ENCODE measurements at places on chromosomes 12 and 14.
A peak's percentile ranks its signal among the peaks of the same experiment; 100 is the strongest.

DNA sequence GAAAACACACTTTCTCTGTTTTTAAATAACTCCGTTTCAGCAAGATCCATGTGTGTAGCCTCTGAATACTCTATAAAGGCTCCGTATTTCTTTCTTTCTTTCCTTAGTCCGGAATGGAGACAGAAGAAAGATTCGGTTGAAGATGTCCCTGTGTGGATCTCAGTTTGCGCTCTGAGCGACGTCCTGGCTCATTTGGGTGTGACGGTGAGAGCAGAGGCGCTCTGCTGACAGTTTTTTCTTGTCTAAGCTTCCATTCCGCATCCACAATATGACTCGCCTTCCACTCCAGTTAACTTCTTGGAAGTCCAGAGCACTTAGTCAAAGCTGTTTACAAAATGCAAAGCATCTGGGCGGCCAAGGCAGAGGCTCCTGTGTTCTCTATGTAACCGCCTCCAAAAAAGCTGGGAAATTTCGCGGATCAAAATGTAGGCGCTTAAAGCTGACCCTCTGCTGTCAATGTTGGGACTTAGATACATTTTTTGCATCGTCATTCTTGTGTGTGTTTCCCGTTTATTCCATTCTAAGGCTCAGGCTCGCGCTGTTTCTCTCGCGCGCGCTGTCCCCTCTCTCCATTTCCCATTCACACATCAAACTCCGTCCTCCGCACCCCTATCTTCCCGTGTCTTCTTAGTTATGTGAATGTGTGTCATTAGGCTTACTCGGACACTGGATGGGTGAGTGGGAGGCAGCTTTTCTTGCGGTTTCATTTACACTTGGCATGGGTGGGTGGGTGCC, 880 bp upstream of the FLRT2 start:
- DNase-seq = no peak

DNA sequence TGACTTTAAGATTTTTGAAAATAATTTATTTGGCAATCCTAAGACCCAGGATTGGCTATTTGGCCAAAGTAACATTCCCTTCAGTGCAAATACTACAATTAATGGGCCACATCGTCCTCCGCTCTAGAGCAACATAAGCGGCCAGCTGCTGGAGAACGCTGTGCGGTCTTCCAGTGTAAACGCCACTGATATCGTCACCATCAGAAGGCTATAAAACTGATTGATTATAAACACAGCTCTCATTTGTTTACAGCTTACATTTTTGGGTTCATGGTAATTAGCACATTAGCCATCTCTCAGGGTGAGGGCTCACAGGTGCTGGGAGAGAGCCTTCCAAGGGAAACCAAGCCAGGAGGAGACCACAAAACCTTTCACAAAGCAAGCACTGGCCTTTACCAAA, 130.1 kb upstream of the BMP4 start:
- DNase-seq = no peak

- DNase-seq = no peak
Measured at GRCh38 chr12:13133886-13134285, 30.4 kb upstream of the GSG1 start.

DNA sequence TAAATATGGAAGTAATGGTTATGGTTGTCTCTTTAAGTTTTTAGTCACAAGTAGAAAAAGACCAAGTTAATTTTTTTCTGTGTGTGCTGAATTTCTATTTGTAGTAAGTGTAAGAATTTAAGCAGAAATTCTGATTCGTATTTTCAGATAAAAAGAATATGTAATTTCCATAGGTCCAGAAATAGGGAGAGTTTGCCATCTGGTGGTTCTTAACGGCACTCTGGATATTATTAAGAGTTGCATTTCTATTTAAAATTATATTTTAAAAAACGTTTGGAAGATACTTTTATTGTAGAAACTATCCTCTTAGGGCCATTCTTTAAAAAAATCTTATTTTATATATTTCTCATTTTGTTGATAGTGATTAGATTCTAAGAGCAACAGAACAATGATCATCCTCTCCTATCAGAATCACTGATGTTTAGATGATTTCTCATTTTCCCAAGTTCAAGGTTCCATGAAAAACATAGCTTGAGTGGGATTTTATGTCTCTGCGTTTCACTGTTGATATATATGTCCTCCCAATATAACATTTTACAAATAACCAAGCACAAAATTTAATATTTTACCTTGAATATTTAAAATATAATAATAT, 88.3 kb downstream of the LRRK2 start:
- no peak for DNase-seq

DNA sequence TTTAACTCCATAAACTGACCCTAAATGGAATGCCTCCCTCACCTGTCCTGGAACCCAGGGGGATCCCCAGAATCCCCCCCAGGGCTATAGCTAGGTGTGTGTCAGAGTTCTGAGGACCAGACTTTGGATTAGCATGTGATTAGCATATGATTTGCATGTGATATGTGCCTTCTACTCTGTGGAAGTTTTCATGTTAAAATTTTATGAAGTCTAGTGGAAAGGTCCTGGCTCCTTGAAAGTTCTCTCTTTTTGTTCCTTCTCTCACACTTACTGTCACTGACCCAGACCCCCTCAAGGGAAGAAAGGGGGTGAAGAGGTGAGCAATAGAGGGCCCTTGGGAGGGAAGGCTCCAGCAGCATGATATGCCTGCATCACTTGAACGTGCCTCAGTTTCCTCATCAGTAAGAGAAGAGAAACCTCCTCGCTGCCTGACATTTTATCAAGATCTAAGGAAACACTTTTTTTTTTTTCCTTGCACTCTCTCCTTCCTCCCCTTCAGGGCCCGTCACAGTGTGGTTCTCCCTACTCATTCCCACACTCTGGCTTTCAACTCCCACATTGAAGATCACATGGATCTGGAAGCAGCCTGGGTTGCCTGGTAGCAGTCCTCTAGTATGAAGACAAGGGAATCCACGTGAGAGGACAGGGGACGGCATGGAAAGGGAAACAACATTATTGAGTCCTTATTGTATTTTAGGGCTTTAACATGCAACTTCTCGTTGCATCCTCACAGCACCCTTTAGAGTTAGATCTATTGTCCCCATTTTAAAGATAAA, 3.3 kb upstream of the C1QL4 start:
- DNase-seq = no peak

DNA sequence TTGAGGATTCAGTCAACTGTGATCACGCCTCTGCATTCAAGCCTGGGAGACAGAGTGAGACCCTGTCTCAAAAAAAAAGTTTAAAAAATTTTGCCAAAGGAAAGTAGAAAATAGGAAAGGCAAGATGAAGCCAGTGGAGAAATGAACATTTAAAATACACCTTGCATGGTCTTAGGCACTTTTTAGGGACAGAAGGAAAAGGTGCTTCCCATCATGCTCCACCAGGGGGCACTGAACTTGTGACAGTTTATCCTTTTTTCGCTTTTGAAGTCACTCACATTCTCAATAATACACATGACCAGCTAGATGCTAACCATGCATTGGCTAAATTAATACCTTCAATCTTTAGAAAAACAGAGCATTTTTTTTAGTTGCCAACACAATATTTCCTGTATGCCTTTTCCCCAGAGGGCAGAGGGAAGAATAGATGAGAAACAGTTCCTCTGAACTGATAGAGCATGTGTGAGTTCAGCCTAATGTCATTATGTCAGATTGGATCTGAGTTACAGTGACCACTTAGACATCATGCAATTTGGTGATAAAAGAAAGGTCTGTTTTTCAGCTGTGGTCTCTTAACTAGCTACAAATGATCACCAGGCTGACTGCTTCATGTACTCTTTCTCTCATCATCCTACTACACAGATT, 221.8 kb upstream of the SSTR1 start:
- DNase-seq = peak; percentile 13

Measured in stimulated activated CD8-positive, alpha-beta memory T cell treated with anti-CD3 and anti-CD28 coated beads, Interleukin-7, amount 100 ng/mL, for 24 hours (primary cell).